Stimulated activated CD8-positive, alpha-beta memory T cell treated with anti-CD3 and anti-CD28 coated beads, Interleukin-4, amount 100 ng/mL, for 1 hour (primary cell): ENCODE measurements at places on chromosomes 4 and X.

DNA sequence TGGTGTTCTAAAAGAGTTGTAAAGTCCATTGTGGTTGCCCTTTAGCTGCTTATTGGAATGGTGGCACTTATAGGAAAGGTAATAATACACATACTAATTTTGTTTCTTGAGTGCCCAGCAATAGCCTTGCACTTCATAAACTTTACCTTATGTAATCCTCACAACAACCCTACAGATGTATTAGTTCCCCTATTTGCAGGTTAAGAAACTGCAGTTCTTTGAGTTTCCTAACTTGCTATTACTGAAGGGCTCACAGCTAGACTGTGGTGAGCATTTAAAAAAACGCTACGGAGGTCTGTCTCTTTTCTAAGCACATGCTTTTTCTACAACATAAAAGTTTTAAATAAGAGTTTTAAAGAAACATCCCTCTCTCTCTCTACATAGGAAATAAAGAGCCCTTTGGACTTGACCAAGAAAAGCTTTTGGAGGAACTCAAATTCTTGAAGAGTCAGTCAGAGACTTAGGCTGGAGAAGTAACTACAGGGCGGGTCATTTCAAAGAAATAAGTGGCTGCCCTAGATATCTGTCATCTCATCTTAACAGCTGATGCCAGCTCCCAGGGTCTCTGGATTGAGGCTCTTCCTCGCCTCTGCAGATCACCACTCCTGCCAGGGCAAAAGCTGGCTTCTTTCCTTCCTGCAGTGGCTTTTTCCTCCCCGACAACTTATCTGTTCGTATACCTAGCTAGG is 42.0 kb upstream of the FBXW7 start:
- no peak for DNase-seq

DNA sequence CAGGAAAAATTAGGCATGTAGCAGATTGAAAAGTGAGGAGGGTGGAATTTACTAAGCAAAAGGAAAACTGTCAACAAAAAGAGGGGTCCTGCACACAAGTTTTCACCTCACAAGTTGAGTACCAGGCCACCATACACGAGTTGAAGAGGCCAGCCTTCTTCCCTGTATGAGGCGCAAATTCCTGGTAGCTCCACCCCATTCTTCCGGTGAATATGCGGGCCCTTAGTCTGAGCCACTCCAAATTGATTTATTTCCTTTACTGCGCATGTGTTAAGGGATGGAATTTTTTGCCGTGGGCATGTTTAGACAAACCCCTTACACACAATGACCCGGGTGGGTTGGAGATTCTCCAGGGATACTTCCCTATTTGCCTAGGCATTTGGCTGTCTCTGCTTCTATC is 942.1 kb upstream of the GRIA3 start:
- DNase-seq = no peak

DNA sequence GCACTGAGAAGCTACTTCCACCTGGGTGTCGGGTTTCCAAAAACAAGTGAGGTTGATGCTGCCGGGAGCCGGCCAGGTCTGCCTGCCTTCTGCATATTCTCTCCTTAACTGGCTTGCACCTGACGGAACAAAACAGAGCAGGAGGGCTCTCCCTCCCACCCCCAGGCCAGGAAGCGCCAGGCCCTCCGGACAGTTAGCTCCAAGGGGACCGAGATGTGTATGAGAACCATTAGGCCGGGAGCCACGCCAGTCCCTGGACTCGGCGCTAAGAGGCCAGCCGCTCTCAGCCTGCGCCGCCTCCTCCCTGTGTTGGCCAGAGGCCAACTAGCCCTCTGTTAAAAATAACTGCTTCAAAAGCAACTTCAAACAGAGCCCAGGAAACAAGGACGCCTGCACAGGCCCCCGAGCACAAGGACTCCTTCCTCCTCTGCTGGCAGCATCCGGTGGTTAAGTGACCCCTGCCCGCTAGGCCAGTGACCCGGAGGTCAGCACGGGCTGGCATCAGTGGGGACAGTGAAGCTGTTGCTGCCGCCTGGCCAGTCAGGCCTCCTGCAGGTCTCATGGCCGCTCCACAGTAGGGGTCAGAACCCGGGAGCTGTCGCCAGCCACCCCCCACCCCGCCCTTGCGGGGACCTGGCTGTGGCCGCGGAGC is 107.9 kb downstream of the ABLIM2 start:
- DNase-seq = no peak

- DNase-seq = no peak
Measured at GRCh38 chrX:109890910-109891502, 111.9 kb upstream of the TMEM164 start.

GRCh38 chr4:7050481-7051143 is 7.4 kb downstream of the TADA2B start:
- no peak for DNase-seq

GRCh38 chr4:138185859-138186645 is 56.1 kb downstream of the SLC7A11 start:
- no peak for DNase-seq

- no peak for DNase-seq
Measured at GRCh38 chrX:130869239-130869638, 33.8 kb downstream of the ENOX2 start.

- no peak for DNase-seq
Measured at GRCh38 chr4:79723507-79723906, 315.5 kb upstream of the GK2 start.

DNA sequence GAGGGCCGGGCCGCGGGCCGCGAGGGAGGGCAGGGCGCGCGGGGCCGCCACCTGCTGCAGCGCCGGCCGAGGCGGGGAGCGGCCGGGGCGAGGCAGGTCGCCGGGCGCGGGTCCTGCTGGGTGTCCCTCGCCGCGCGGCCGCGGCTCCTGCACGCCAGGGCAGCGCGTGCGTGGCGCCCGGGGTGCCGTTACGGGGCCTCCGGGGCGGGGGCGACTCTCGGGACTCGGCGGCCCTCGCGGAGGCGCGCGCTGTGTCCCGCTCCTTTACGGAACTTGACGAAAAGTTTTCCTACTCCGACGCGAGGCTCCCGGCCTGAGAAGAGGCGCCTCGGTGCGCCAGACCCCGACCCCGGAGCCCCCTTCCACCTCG is 329 bp downstream of the TBC1D14 start:
- DNase-seq = no peak

DNA sequence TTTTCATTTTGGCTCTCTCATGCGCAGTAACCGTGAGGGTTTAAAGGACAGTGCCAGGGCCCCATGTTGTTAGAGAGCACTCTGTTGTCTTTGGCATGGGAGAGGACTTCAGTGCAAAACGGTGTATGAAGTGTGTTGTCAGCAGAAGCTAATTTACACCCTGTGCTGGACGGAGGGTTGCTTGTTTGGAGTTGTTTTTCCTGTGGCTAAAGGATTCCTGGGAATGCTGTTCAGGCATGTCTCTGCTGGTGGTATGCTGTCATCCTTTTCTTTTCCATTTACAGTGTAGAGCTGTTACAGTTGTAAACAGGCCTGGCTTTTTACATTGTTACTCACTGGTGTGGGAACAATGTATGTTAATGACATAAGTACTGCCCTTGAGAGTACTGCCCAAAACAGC is 206.3 kb downstream of the CBR4 start:
- DNase-seq = no peak

- no peak for DNase-seq
Measured at GRCh38 chr4:178137732-178138471, 695.7 kb upstream of the AGA start.

DNA sequence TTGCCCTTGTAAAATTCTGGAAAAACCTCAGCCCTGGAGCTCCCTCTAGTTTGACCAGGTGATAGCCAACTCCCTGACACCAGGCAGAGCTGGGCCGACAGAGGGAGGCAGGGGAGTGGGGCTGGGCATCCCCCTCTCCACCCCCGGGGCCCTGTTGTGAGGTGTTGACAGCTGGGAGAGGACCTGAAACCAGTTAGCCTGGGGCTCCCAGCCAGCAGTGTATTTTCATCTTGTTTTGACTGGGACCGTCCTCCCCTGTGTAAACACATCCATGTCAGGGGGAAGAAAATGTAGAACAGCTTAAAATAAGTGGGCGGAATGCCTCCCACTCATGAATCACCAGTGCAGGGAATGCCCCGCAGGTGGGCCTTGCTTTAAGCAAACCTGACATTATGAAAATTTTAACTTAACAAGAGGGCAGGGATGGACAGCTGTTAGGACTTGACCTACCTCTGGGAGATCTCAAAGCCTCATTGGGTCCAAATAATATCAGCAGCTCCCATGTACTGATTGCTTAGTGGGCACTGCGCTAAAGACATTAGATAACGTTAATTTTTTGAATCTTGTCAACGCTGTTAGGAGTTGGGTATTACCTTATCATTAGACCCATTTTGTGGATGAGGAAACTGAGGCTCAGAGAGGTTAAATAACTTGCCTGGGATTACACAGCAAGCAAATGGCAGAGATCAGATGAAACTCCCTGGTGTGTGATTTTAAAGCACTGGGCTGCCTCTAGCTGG is 45.9 kb downstream of the TSC22D3 start:
- DNase-seq = no peak

- DNase-seq = no peak
Measured at GRCh38 chr4:54274264-54274663, 45.2 kb downstream of the PDGFRA start.

DNA sequence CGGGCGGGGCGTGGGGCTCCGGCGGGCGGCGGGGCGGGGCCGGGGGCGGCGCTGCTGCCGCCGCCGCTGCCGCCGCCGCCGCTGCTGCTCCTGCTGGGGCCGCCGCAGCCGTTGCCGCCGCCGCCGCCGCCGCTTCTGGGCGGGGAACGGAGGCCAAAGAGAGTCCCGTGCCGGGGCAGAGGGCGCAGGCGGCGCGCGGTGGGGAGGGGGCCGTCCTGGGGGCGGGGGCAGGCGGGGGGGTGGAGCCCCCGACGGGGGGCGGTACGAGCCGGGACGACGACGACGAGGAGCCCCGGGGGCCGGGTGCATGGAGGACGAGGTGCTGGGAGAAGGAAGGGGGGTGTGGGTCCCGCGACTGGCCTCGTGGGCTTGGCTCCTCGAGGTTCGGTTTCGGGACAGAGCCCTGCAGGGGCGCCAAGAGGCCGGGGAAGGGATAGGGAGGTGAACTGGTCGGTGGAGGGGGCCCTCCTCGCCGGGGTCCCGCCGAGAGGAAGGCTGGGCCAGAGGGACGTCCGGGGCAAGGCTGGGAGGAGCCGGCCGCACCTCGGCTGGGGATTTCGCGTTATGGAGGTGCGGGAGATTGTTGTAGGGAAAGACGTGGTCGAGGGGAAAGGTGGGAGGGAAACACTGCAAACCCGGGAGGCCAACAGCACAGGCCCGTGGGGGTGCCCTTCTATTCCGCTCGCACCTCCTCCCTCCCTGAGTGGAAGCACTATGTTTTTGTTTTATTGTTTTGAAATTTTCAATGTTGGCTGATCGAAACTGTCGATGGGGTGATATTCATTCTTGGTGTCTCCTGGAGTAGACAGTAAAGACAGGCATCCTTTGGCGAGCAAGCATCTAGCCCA is 1.9 kb downstream of the BCORL1 start:
- DNase-seq = no peak

GRCh38 chr4:12042818-12043217 is 614.1 kb upstream of the HS3ST1 start:
- DNase-seq = no peak

GRCh38 chr4:92047209-92047875 is 256.4 kb upstream of the GRID2 start:
- DNase-seq = no peak

DNA sequence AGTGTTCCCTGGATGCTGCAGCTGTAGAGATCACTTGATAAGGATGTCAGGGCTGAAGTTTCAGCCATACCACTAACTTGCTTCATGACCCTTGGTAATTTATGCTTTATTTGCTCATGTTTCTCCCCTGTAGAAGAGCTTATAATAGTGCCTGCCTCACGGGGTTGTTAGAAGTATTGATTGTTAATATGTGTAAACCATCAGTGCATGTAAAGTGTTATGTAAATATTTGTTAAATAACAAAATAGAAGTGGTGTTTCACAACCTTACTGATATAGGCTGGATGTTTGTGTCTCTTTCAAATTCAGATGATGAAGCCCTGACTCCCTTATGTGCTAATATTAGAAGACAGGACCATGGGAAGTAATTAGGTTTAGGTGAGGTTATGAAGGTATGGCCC is 1.5 kb upstream of the CXCL2 start:
- DNase-seq = no peak

- DNase-seq = no peak
Measured at GRCh38 chr4:114087596-114088230, 108.3 kb upstream of the ARSJ start.

DNA sequence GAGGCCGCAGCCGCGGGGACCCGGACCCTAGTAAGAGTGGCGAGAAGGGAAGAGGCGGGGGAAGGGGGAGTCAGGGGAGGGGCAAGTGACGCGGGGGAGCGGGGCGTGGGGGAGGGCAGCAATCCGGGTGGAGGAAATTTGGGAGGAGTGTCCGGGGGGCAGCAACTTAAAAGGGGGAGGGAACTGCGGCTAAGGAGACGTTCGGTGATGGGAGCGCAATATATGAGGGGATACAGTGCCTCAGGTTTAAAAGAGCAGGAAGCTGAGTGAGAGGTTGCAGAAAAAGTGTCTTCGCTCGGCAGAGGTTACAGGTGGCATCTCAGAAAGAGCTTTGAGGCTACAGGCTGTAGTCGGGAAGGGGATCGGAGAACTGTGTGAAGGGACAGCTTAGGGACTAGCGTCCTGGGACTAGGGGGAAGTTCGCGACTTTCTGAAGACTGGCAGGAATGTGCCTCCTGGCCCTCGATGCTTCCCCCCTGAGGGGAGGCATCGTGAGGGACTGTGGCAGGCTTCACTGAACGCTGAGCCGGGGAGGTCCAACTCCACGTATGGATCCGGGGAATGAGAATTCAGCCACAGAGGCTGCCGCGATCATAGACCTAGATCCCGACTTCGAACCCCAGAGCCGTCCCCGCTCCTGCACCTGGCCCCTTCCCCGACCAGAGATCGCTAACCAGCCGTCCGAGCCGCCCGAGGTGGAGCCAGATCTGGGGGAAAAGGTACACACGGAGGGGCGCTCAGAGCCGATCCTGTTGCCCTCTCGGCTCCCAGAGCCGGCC is 519 bp downstream of the FOXO4 start:
- DNase-seq = no peak

GRCh38 chr4:87026800-87027495 is 92.1 kb downstream of the AFF1 start:
- DNase-seq = no peak

DNA sequence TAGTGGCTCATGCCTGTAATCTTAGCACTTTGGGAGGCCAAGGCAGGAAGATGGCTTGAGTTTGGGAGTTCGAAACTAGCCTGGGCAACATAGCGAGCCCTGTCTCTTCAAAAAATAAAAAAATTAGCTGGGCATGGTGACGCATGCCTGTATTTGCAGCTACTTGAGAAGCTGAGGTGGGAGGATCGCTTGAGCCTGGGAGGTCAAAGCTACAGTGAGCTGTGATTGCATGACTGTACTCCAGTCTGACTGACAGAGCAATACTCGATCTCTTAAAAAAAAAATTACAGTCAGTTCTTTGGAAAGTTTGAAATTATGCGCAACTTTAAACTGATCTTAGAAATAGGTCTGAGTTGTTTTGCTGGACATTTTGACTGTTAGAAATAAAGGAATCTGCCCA is 55.8 kb downstream of the DOCK11 start:
- DNase-seq = no peak

DNA sequence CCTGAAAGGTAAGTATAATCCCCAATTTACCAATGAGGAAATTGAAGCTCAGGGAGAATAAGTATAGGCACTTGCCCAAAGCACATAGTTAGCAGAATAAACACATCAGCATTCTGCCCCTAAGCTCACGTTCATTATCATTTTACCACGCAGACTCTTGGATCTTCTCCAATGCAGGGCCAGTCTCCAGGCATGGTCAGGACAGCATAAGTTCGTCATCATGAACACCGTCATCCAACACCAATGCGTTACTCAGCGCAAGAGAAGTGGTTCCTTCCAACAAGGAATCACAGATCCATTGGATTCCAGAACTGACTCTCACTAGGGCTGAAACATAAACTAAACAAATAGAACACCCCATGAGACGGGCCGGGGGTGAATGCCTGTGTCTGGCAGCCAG is 86.5 kb upstream of the GPM6B start:
- no peak for DNase-seq
